ENCODE measurements at places on chromosomes 3 and 15. TPM values are rescaled to one million over a fixed set of nuclear protein-coding genes. Genes with fewer than 3 reads are reported as not detected.

- H3K27me3 ChIP-seq, result no peaks in the 10 kb centered on the region
- no peaks in the 10 kb centered on the region for H3K36me3 ChIP-seq
- no peak overlapping the region for H3K27ac ChIP-seq
- no peak overlapping the region for H3K4me3 ChIP-seq
Measured at GRCh38 chr3:32794487-32795308, 23.1 kb upstream of the TRIM71 start.

DNA sequence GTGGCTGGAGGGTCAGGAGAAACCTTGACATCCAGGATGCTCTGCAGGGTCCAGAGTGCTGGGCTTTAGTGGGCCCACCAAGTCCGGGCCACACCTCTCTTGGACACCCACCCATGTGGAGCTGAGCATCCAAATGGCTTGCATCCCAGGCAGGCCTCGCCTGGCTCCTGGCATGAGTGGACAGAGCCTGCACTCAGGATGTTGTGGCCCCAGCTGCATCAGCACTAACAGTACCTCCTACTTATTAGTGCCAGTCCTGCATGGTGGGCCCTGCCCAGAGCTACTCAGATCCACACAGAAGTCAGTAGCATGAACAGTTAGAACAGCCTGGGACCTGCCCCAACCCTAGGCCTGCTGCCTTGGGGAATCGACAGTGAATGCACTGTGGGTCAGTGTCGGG lies 42.2 kb upstream of the MRPS22 start:
- H3K27me3 ChIP-seq, result no peaks in the 10 kb centered on the region
- H3K36me3 ChIP-seq, result no peaks in the 10 kb centered on the region
- H3K4me1 ChIP-seq, result no peaks in the 10 kb centered on the region
- no peak overlapping the region for H3K27ac ChIP-seq

The GALNT15 gene
- not detected for polyA plus RNA-seq

DNA sequence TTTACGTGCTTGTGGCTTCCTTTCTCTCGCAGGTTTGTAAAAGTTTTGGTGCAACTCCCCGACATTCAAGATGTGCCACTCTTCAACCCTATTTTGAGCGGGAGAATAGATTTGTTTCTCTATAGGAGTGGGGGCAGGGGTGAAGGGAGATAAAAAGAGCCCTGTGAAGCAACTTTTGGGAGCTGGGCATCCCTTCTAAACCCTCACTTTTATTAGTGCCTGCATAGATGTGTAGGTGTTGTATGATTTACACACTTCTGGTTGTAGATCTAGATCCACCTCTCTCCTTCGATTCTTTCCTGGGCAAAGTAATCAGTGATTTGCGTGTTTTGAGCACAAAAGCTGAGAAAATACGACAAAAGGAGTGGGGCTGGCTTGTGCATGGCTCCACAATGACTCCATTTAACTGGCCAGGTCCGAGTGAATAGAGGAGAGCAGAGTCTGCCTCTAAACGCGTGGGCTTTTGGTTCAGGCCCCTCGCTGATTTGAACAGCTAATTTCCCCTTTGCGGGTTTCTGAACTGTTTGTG lies 17.7 kb downstream of the SOX2 start:
- H3K27ac ChIP-seq, result no peak overlapping the region
- no peak for DNase-seq
- H3K27me3 ChIP-seq, result peaks cover 10% of the 10 kb centered on the region
- no peak overlapping the region for H3K4me3 ChIP-seq
- H3K4me1 ChIP-seq, result peaks cover 3% of the 10 kb centered on the region
- H3K36me3 ChIP-seq, result no peaks in the 10 kb centered on the region

GRCh38 chr3:126152901-126153694 lies 27.3 kb downstream of the ALDH1L1 start:
- H3K36me3 ChIP-seq, result no peaks in the 10 kb centered on the region
- no peaks in the 10 kb centered on the region for H3K4me1 ChIP-seq
- H3K4me3 ChIP-seq, result no peak overlapping the region
- H3K27ac ChIP-seq, result no peak overlapping the region
- no peak for DNase-seq
- no peaks in the 10 kb centered on the region for H3K27me3 ChIP-seq

Data from naive thymus-derived CD4-positive, alpha-beta T cell (primary cell).